ENCODE measurements at places on chromosomes 3 and 15.
A peak's percentile ranks its signal among the peaks of the same experiment; 100 is the strongest.

DNA sequence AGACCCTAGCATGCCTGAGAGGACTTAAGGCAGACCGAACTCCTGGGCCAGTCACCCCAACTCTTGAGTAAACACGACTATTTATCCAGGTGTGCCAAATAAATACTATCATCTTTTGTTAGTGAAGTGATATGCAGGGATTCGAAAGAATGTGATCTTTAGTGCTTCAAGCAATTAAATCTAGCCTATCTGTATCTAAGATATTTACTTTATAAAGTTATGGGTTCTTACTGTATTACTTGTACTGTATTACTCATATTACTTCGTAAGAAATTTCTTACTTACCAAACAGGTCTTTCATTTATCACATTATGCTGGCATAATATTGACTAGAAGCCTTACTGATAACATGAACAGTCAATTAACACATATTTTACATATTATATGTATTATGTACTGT lies 211.6 kb upstream of the NECTIN3 start:
- DNase-seq: no peak
- no peaks in the 10 kb centered on the region for H3K4me1 ChIP-seq
- H3K4me3 ChIP-seq: no peak overlapping the region
- no peaks in the 10 kb centered on the region for H3K27me3 ChIP-seq
- no peak overlapping the region for H3K27ac ChIP-seq

DNA sequence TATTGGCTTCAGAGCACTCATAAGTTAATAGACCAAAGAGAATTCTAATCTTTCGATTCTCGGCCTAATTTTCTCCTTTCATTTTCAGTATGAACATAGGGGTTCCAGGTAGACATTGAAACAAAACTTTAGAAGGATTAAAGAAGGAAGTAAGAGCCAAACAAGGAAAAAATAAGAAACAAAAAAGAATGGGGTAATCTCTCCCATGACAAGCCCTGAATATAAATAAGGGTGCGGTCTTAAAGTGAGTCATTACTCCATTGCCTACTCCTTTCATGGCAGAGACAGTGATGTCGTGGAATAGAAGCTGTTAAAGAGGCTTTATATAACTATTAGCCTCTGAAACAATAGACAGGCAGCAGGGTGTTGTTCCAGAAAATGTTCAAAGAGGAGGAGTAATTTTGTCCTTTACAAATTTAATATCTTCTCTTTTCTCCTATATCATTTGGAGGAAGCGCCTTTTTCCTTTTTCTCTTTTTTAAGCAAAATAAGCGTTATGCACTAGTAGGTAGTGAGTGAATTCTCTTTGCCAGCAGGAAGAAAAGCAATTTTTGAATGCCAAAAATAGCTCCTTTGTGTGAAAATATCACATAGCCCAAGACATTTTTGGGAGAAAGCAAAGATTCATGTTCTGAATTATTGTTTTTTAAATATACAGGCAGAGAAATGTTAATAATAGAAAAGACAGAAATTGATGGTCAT lies 607.9 kb upstream of the KCNMB2 start:
- no peak overlapping the region for H3K4me3 ChIP-seq
- no peak for DNase-seq
- H3K36me3 ChIP-seq: no peaks in the 10 kb centered on the region
- H3K4me1 ChIP-seq: no peaks in the 10 kb centered on the region
- no peaks in the 10 kb centered on the region for H3K27me3 ChIP-seq

DNA sequence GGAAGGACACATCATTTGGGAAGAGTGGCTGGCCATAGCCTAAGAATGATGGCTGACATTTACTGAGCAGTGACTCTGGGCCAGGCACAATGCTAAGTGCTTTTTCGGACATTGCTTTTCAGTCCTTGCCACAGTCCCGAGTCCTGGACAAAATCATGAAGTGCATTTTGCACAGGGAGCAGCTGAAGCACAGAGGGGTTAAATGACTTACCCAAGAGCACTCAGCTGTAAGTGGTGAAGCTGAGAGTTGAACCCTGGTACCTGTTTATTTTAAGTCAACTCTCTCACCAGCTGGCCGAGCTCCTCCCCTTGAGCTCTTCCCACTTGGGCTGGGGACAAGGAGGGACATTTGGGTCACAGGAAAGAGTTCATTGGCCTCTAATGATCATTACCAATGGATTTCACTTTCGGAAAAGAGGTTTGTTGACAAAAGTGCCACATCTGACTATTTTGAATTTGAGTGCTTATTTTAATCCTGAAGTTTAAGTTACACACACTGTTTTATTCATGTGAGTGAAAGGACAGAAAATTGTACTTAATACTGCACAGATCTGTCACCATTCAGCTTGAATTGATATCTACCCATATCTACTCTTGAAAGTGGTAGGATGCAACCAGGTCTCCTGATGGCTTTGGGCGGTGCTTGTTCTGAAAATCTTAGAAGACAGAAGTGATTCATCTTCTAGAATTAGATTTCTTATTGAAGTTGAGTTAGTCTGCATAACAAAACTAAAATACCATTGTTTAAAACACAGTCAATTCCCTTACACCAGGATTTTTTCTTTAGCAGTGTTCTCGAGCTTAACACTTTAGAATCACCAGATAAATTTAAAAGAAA lies 368.7 kb upstream of the PROK2 start:
- no peak overlapping the region for H3K4me3 ChIP-seq
- H3K27ac ChIP-seq: no peak overlapping the region
- no peaks in the 10 kb centered on the region for H3K27me3 ChIP-seq

GRCh38 chr3:155418407-155418806 lies 124.9 kb upstream of the STRIT1 start:
- H3K4me3 ChIP-seq: no peak overlapping the region
- no peak overlapping the region for H3K27ac ChIP-seq
- peaks cover 8% of the 10 kb centered on the region for H3K4me1 ChIP-seq
- no peak for DNase-seq
- H3K36me3 ChIP-seq: no peaks in the 10 kb centered on the region
- no peaks in the 10 kb centered on the region for H3K27me3 ChIP-seq

GRCh38 chr3:23805210-23805632 lies 534 bp upstream of the UBE2E1 start:
- H3K4me1 ChIP-seq: peaks cover 7% of the 10 kb centered on the region
- no peak for DNase-seq
- H3K27me3 ChIP-seq: no peaks in the 10 kb centered on the region
- peak overlapping the region; percentile 88 for H3K4me3 ChIP-seq

DNA sequence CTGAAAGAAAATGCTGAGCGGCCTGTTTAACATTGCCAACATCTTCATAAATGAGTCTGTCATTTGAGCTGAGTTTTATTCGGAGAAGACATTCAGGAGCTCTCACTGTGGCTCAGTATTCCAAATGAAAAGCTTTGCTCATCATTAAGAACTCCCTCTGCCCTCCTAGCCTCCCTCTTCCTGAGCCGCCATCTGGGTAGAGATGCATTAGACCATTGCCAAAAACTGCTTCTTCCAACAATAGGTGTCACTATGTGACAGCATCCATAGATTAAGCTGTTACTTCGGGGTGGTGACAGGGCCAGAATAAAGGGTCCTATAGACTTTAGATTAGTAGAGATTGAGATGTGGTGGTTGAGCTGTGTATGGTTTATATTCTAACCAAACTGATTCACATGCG lies 501.4 kb upstream of the NR2F2 start:
- no peaks in the 10 kb centered on the region for H3K4me1 ChIP-seq
- DNase-seq: no peak
- no peak overlapping the region for H3K4me3 ChIP-seq
- H3K27me3 ChIP-seq: no peaks in the 10 kb centered on the region
- H3K36me3 ChIP-seq: peaks cover 3% of the 10 kb centered on the region

GRCh38 chr15:39542385-39543065 lies 38.4 kb upstream of the THBS1 start:
- H3K4me1 ChIP-seq: no peaks in the 10 kb centered on the region
- no peak overlapping the region for H3K4me3 ChIP-seq
- no peaks in the 10 kb centered on the region for H3K27me3 ChIP-seq
- DNase-seq: no peak
- no peak overlapping the region for H3K27ac ChIP-seq
